ENCODE measurements at places on chromosomes 7 and 10.

DNA sequence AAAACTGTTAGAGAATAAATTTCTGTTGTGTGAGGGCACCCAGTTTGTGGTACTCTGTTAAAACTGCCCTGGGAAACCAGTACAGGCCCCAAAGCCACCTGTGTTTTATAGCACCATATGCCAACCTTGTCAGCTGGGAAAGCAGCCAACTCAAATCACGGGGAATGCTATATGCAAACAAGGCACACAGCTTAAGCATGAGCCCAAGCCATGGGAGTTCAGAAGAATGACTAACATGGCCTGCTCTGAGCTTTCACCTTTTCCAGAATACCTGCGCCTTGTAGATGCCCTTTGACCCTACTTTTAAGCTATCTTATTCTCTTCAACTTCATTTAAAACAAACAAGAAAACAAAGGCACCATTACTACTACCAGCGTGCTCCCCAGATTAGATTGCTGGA is 5.5 kb upstream of the SLC25A13 start:
- DNase-seq: no peak

DNA sequence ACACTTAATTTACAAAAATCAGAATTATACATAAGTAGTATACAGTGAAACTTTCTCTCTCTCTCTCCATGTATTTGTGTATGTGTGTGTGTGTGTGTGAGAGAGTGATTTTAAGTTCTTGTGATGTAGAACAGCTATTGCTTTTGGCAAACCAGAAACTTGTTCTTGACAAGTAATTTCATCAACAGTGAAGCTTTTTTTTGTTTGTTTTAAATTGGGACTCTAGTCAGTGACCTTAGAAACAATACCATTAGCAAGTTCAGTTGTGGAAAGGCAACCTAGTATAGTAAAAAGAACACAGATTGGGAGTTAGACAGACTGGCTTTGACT is 319.1 kb downstream of the PTEN start:
- DNase-seq: no peak

DNA sequence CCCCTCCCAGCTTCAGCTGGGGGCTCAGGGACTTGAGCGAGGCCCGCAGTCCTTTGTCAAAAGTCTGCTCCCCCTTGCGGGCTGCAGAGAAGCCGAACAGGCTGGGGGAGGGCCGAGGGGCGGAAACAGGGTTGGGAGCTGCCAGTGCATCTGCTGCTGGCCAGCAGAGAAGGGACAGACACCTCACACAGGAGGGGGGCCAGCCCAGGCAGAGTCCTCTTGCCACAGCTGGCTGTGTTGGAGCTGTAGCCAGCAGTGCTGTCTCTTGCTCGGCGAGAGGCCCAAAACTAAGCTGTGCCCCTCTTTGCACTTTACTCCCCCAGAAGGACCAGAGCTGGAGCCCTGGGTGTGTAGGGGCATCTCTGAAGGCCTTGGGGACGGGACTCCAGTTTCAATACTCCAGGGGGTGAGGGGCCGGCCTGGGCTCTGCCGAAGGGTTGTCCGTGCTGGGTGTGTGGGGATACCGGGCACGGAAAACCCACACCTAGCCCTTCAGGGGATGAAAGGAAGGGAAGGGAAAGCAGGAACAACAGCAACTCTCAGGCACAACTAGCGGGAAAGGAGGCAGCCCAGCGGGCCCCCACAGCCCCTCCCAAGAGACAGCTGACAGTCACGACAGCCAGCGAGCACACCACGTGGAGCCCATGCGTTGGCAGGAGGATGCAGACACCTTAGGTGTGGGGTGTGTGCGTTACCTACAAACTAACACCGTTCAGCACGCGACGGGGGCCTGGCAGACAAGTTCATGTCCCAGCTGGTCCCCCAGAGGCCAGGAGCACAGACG is 17.8 kb downstream of the YKT6 start:
- no peak for DNase-seq

DNA sequence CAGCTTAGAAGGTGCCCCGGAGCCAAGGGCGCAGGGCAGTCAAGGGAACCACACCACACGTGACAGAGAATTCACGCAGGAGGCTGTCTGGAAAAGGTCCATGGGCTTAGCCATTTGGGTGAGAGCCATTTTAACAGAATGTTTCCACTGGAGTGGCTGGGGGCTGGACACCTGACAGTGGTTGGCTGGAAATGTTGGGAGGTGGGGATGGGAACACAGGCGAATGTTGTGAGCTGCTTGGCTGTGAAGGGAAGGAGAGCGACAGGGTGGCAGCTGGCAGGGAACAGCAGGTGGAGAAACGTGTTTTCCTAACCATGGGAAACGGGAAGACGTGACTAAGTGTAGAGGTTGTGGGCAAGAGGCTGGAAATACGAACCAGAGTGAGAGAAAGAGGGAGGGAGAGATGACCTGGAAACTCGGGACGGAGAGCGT is 100.5 kb upstream of the ZNF32 start:
- DNase-seq: no peak

DNA sequence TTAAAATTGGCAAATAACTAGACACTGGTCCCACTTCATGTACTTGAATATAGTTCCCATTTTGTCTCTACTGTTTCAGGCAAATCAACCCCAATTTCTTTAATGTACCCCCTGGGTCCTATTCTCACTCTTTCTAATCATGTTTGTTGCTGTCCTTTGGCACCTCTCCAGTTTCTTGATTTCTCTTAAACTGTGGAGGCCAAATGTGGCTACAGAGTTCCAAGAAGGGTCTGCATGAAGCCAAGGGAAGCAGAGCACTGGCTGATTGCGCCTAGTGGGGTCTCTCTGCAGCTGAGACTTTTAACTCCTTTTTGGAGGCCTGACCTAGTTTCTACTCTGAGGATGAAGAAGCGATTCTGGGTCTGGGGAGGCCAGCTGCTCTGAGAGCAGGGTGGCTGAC is 6.7 kb upstream of the ADAM12 start:
- no peak for DNase-seq

- no peak for DNase-seq
Measured at GRCh38 chr10:13351340-13351915, 3.3 kb upstream of the SEPHS1 start.

DNA sequence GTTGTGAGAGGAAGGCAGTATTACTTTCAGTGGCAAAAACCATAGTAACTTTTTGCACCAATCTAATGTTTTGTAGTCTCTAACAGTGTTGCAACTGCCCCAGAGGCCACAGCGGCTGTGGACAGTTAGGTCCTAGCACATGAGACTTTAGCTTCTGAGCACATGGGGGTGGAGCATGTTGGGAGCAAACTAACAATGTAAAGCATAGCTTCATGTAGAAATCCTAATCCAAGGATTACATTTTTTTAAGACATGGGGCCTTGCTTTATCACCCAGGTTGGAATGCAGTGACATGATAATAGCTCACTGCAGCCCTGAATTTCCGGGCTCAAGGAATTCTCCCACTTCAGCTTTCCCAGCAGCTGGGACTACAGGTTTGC is 49.0 kb downstream of the LAMB1 start:
- no peak for DNase-seq

GRCh38 chr7:136353287-136353686 is 376.1 kb upstream of the MTPN start:
- peak; percentile 10 for DNase-seq

DNA sequence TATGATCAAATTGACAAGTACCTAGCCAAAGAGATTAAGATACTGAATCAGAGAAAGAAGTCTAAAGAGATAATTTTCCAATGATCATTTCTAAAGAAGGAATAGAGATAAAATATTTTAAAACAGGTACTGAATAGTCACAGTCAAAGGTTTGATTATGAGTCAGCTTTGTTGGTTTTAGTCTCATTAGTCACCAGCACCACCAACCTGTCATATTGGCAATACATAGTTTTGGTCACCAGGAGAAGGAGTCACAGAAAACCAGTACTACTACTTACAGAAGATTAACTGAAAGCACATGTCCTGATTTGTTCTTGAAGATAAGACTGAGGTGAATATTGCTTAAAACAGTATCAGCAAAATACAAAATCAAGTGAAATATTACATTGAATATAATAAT is 34.6 kb downstream of the ZEB1 start:
- DNase-seq: peak; percentile 65

- no peak for DNase-seq
Measured at GRCh38 chr10:113534423-113534822, 18.4 kb upstream of the HABP2 start.

DNA sequence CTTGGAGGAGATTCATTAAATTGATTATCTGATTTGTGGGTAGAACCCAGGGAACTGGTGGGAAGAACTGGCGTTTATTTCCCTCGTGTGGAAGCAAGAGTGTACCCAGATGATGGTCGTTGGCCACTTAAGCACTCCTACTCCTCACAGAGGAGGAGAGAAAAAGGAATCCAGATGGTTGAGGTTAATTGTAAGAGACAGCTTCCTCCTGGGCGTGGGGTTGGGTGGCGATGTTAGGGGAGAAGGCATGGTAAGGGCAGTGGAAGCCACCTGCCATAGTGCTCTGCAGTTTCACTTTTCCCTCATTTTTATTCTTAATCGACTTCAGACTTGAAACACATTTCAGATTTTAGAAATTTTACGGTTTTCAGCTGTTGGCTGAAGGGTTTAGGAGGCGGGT is 104.1 kb downstream of the DOCK1 start:
- DNase-seq: no peak

GRCh38 chr7:85030893-85031292 is 156.0 kb downstream of the SEMA3D start:
- no peak for DNase-seq
